ENCODE measurements at places on chromosomes 2 and 18.

- no peak for DNase-seq
Observed at GRCh38 chr18:3140986-3141639, 78.7 kb downstream of the MYOM1 start.

DNA sequence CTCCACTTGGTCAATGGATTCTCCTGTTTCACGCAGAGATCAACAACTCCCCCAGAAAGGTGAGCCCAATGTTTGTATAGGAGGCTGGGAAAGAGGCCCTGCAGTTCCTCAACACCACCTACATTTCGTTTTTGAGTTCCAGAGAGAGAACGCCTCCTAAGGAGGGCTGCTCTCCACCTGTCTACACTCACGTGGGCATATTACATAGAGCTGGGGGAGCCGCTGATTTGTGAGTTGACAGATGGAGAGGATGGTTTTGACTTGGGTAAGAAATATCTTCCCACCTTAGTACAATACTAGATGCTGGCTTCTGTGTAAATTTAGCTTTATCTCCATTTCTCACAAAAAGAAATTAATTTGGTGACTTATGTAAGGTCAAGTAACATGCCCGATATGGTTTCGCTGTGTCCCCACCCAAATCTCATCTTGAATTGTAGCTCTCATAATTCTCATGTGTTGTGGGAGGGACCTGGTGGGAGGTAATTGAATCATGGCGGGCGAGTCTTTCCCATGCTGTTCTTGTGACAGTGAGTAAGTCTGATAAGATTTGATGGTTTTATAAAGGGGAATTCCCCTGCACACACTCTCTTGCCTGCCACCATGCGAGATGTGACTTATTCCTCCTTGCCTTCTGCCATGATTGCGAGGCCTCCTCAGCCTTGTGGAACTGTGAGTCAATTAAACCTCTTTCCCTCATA lies 274.5 kb upstream of the PXDN start:
- no peak for DNase-seq

- peak; percentile 46 for DNase-seq
Observed at GRCh38 chr2:28716265-28716865, 35.3 kb upstream of the PPP1CB start.

DNA sequence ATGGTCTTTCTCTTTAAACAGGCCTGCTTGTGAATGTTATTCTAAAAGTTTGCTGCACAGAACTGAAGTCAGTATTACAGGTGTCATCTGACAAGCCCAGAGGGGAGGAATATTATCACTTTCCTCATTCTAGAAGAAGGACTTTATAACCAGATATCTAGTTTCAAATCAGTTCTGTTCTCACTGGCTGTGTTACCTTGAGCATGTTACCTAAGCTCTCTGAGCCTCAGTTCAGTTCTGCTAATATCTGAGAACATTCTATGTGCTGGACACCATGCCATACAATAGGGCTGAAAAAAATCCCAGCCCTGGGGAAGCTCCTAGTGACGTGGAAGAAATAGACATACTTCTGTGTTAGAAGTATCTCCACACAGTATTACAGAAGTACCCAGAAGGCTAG lies 27.9 kb downstream of the MAPRE3 start:
- no peak for DNase-seq

DNA sequence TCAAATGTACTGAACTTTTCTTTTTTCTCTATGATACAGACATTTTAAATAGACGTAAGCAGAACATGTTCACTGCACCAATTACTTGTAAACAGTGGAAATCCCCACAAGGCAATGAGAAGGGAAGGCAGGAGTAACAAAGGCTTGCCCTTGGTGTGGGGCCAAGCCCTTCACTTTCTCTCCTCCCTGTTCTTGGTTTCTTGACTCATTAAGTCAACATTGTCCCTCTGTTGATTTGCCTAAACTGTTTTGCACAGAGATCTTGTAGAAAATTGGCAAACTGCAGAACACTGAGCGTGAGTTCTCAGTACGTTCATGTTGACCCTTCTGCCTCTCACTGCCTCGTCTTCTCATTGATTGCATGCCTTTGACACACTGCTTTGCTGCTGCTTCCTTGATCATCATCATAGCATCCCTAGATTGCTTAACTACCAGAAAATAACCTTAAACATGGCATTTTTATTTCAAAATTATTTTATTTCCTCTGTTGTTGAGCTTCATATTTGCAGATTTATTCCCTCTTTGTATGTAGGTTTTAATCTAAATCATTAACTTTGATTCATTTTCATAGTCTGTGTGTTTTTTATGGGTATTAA lies 257.7 kb downstream of the PTGR3 start:
- DNase-seq: no peak

GRCh38 chr2:85539361-85540132 lies 579 bp downstream of the MAT2A start:
- DNase-seq: peak; percentile 40

DNA sequence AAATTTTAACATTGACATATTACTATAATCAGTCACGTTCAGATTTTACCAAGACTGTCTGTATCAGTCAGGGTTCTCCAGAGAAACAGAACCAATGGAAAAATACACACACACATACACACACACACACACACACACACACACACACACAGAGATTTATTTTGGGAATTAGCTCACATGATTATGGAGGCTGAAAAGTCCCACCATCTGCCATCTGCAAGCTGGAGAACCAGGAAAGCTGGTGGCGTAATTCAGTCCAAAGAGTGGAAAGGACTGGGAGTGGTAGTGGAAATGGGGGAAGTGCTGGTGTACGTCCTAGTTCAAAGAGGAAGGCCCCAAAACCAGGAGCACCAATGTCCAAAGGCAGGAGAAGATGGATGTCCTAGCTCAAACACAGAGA lies 166.4 kb downstream of the AKAIN1 start:
- no peak for DNase-seq

- no peak for DNase-seq
Observed at GRCh38 chr18:73992242-73993022, 155.2 kb downstream of the FBXO15 start.

DNA sequence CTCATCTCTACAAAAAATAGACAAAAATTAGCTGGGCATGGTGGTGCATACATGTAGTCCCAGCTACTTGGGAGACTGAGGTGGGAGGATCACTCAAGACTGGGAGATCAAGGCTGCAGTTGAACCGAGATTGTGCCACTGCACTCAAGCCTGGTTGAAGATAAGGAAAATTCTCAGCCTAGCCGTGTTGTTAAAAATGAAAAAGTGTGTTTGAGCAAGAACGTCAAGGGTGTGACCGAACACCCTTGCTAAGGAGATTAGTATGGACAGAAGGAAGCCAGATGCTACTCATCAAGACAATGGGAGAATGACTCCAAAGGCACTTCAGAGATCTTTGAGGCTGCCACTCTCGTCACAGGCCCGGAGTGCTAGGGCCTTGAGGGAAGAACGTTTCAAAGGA lies 70.0 kb upstream of the NDUFV2 start:
- DNase-seq: no peak

DNA sequence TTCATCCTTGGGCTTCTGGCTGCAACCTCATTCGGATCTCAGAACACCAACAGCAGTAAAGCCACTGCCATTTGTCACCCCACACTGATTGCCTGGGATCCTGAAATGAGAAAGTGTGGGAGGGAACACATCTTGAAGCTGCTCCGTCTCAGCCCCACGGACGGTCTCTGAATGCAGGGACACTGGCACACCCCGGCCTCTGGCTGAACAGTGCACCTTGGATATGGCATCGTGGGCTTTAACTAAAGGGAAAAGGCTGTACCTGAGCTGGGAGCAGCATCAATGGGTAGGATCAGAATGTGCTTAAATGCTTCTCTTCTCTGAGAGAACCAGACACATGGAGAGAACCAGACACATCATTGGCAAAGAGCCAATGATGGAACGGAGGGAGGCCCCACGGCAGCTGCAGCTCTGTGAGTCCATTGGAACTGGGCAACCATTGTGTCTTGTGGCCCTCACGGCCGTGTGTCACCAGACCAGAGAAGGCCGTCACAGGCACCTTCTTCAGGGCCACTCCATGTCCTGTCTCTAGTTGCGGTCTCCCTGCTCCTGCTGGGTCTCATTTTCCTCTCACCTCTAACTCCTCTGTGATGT lies 193.4 kb upstream of the MYT1L start:
- DNase-seq: no peak

- DNase-seq: no peak
Observed at GRCh38 chr18:78994977-78995582, 15.5 kb downstream of the SALL3 start.

DNA sequence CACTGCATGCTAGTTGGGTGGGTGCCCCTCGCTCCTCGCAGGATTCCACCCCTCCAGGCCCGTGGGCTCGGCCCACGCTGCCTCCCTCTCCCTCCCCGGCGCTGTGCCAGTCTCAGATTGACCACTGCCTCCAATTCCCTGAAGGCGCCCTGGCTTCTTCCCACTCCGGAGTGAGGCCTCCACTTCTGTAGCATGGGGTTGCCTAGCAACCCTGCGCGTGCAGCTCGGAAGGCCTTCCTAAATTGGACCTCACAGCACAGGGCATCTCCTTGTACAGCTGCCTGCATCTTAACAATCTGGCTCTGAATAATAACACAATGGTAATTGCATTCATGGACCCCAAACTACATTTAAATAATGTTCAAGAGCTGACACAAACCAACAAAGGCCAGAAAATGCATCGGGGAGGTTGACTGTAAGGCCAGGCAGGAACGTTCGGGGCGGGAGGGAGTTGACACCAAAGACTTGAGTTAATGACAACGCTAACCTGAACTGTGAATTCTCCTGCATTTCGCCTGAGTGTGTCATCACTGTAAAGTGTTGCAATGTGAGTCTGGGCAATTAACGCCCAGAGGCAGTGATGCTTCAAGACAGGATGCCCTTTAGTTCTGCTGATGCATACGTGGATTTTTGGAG lies 222.9 kb downstream of the ZBTB7C start:
- no peak for DNase-seq

GRCh38 chr2:37357069-37357468 lies 12.6 kb downstream of the QPCT start:
- no peak for DNase-seq

GRCh38 chr2:189570570-189571031 lies 10.0 kb downstream of the SLC40A1 start:
- DNase-seq: no peak

DNA sequence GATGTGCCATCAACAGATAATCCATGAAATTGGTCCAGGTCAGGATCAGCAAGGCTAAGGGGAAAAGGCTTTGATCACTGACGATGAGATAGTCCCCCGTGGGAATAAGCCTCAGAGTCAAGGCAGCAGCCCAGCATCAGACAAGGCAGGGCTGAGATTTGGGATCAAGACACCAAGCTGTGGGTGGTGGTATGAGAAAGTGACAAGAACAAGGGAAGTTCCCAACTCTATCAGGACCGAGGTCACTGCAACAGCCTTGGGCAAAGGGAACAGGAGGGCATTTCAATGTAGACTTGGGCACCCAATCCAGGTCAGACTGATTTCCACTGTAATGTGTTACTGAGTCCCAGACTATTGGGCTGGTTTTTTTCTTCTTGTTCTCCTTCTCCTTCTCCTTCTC lies 18.7 kb downstream of the PLEK start:
- no peak for DNase-seq

GRCh38 chr2:12442476-12442847 lies 274.3 kb upstream of the TRIB2 start:
- DNase-seq: no peak

- peak; percentile 62 for DNase-seq
Observed at GRCh38 chr2:14944562-14945346, 312.2 kb downstream of the LRATD1 start.

GRCh38 chr2:119523383-119523951 lies 816 bp downstream of the SCTR start:
- no peak for DNase-seq

DNA sequence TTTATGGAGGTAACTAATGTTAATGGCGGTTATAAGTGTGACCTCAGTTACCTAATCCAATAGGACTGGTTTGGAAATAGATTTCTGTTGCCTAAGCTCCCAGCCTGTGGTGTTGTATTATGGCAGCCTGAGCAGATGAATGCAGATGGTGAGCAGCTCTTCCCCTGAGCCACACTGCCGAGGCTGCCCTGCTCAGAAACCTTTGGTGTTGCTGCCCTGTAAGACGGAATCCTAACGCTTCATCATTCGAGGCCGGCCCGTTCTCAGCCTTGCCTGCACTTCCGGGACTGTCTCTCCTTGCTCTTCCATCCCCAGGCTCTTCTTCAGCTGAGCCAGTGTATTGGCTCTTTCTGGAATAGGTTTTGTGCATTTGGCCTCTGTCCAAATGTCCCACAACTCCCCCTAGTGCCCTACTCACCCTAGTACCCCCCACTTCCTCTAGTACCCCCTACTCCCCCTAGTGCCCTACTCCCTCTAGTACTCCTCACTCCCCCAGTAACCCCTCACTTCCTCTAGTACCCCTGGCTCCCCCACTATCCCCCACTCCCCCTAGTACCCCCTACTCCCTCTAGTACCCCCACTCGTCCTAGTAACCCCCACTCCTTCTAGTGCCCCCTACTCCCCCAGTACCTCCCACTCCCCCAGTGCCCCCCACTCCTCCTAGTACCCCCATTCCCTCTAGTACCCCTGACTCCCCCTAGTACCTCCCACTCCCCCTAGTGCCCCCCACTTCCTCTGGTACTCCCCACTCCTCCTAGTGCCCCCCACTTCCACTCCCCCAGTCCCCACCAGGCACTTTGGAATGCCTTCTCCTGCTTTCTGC lies 106.0 kb upstream of the TAF1B start:
- DNase-seq: peak; percentile 86

DNA sequence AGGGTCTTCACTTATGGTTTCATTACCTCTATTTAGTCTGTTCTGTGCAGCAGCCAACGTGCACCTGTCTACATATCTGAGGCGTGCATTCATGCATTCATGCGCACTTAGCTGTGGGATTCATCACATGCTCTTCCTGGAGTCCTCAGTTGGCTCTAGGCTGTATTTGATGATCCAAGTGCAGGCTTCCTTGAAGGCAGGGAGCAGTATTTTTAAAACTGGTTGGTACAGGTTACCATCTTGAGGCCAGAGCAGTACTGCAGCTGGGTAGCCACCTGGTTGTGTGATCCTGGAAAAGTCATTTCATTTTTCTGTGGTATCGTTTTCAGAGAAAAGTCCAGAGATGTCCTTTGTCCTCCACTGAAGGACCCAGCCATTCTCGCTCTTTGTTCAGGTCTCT lies 109.8 kb downstream of the EN1 start:
- no peak for DNase-seq

GRCh38 chr2:134300585-134300984 lies 46.7 kb downstream of the MGAT5 start:
- DNase-seq: no peak

DNA sequence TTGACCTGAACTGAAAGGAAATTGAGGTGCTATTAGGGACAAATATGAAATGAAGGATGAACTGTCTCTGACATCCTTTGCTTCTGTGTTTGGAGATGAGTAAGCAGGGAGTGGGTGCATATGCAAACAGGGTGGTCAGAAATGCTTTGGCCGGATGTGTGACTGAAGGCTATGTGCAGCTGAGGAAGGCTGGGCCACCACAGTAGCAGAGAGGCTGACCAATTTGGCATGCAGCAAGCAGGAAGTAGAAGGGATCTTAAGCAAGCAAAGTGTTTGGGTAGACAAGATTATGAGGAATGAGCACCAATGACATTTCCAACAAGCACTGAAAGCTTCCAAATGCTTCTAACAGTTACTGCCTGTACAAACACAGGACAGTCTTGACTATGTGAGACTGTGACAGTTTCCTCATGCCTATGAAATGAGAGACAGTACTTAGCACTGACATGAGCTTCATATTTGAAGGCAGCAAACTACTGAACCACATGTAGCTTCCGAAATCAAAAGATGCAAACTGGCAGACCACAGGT lies 3.3 kb upstream of the ACTR3 start:
- no peak for DNase-seq
